ENCODE measurements at places on chromosomes 3 and 15. TPM values are rescaled to one million over a fixed set of nuclear protein-coding genes. Genes with fewer than 3 reads are reported as not detected.

ZKSCAN7 gene
- 0.10 TPM for total RNA-seq

GOLGA8G gene
- not detected for total RNA-seq

GOLGA8N gene
- total RNA-seq = 0.80 TPM

CHRFAM7A gene
- 3.9 TPM for total RNA-seq

SYNPR gene
- not detected for total RNA-seq

CPNE9 gene
- total RNA-seq = not detected

NRROS gene
- 7.1 TPM for total RNA-seq

DNA sequence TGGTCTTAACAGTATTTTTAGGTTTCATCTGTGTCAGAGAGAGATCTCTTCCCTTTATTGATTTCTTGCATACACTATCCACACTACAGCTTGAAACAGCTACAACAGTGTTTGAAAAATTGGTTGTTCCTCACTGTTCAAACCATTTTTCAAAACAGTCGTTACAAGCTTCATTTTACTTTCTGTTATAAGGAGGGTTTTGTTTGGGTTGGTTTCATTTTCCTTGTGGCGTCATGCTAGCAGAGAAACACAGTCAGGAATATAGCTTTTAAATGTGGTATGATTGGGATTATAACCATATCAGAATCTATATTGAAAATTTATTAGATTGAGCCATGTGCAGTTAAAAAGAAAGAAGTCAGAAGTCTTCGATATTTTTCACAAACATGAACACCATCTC lies 400.6 kb downstream of the ZBTB20 start:
- no peak for DNase-seq

GRCh38 chr15:39578851-39579486 lies 1.9 kb upstream of the THBS1 start:
- no peak for DNase-seq

DNA sequence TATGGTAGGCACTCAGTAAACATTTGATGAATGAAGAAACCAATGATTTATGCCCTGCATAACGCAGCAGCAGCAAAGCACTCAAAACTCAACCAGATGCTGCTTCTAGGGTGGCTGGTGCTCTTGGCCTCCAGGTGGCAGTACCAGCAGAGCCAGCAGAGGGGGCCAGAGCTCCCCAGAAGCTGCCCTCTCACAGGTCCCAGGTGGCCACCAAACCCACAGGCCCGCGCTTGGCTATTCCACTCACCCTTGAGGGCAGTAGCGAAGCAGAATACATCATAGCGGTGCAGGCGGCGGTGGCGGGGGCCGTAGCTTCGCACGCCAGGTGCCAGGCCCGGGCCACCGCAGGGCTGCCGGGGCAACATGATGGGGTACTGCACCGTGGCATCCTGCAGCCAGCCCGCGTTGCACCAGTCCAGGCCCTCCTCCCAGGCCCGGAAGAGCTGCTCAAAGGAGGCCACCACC lies 16.6 kb downstream of the HAPLN3 start:
- DNase-seq = peak; percentile 61

DNA sequence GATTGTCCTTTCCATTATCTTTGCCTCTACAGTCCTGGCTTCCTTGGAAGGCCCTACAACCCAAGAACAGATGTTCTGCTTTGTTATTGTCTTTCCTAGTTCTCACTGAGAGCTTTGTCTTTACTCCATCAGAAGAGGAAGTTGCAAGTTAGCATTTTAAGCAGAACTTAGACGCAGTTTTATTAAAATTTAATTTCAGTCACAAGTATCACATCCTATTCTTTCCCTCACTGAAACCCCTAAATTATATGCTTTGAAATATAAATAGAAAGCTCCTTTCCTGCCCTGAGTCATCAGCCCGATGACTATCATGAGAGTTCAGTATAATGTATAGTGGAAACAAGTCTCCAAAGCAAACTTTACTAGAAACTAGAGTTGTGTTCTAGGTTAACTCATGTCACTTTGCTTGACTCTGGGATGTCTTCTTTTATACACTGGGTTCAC lies 291.2 kb upstream of the RBMS3 start:
- peak; percentile 52 for DNase-seq

GRCh38 chr3:52245322-52246263 lies at the start of gene PPM1M:
TSS of gene PPM1M (plus strand) at chr3:52245759. CDS start at chr3:52245825, 66 bp downstream.
- no peak for DNase-seq

- no peak for DNase-seq
Measured at GRCh38 chr3:186467969-186468368, 76.2 kb downstream of the CRYGS start.

GRCh38 chr15:97081666-97082226 lies 751.2 kb downstream of the NR2F2 start:
- DNase-seq = no peak

DNA sequence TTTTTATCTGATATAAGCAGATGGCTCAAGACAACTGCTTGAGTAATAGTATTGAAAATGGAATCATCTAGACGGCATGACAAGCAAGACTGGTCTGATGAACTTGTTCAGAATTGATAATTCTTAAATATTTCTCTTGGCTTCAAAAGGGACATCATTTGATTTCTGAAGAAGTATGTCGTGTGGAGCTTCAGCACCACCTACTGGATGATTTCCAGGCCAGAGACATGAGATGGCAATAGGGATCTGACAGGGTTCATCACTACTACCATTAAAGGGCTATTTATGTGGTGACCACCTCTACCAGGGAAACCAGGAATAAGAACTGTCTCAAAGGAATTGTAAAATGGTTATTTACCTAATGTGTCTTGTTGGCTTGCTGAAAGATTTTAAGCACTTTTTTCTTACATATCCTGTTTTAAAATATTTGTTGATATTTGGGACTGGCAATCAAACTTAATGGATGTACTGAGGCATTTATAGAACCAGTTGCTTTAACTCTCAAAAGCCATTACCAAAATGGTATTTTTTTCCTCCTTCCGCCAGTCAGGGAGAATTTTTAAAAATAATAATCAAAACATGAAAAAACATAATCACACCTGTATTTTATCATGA lies 99.5 kb upstream of the FAM98B start:
- DNase-seq = peak; percentile 45

Measured in HT1080 (cell line).